SK-MEL-5 (cell line): ENCODE measurements at places on chromosomes 11 and 22. TPM values are rescaled to one million over a fixed set of nuclear protein-coding genes. Genes with fewer than 3 reads are reported as not detected.

The RFPL1 gene
- not detected in 2 replicates for total RNA-seq

The EFCAB6 gene
- 0.29 and 0.55 TPM in 2 replicates for total RNA-seq

The OR5T3 gene
- not detected in 2 replicates for total RNA-seq

The NFAM1 gene
- not detected in 2 replicates for total RNA-seq

The OR8A1 gene
- not detected in 2 replicates for total RNA-seq

The PRAME gene
- total RNA-seq, result 323 and 336 TPM in 2 replicates
